ENCODE measurements at places on chromosomes 1 and 21.

DNA sequence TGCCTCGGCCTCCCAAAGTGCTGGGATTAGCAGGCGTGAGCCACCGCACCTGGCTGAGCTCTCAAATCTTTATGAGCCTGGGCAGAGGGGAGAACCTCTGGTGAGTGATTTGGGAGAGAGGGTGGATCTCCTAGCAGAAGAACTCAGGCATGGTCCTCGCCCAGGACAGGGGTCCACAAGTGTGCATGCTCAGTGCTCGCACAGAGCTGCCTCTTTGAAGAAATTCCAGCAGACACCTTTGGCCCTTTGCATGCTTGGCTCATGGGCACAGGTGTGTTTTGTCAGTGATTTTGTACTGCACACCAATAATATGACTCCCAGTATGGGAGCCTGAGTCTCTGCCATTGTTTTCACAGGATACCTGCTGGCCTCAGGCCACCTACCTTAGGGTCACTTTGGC lies 11.8 kb upstream of the PRAMEF12 start:
- no peak for DNase-seq

- no peak for DNase-seq
Measured at GRCh38 chr1:197027359-197027758, 39.7 kb downstream of the F13B start.

DNA sequence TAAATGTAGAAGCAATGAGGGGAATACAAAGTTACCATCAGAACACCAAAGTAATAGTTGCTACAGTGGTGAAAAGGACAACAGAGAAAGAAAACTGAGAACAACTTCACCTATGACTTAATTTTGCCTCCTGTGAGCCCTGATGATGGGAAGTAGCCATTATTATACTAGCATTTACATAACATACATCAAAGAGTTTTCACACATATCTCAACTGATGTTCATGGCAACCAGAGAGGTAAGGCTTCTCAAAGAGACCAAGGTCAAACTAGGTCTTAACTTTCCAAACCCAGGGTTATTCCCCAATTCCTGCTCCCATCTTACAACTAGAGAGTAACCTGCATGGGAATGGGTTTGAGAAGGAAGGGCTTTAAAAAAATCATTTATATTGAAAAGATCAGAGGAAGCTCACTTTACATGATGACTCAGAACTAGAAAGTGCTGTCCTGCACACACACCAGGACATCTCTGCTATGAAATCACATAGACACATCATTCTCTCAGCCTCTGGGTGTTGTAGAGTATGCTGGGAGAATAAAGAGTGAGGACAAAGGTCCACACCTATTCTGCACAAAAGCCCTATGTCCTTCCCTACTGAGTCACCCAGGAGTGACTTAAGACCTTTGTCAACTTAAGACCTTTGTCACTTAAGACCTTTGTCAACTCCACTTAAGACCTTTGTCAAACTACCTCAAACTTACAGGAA lies 179.7 kb downstream of the TNFSF18 start:
- DNase-seq: no peak

GRCh38 chr1:172321451-172321850 lies 99.0 kb upstream of the C1orf105 start:
- DNase-seq: no peak

DNA sequence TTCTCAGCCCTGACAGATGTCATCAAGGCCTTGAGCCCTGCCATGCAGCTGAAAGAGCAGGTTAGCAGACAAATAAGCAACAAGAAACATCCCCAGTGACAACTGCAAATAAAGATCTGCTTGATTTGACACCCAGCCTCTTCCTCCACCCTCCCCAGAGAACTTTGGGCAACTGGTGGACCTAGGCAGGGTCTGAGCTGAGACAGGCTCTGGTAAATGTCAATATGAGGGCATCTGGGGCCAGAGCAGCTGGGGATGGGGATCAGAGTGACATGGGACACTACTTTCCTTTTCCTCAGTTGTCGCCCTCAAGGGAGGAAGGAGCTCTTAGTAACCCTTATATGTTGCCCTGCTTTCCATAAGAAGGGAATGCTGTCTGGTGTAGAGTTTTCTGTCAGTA lies 544.1 kb downstream of the NEGR1 start:
- DNase-seq: no peak

- no peak for DNase-seq
Measured at GRCh38 chr21:35102488-35103371, 53.6 kb upstream of the RUNX1 start.

- no peak for DNase-seq
Measured at GRCh38 chr1:62796221-62796620, 12.3 kb downstream of the ATG4C start.

- no peak for DNase-seq
Measured at GRCh38 chr1:119910618-119911017, 14.3 kb upstream of the ADAM30 start.

Measured in stimulated activated CD8-positive, alpha-beta memory T cell treated with anti-CD3 and anti-CD28 coated beads, Interleukin-2, amount 100 ng/mL, for 1 hour (primary cell).